ENCODE measurements at places on chromosomes 4 and X.

- no peak for DNase-seq
These were observed 44.5 kb downstream of the MGST2 start for GRCh38 chr4:139710073-139710472.

DNA sequence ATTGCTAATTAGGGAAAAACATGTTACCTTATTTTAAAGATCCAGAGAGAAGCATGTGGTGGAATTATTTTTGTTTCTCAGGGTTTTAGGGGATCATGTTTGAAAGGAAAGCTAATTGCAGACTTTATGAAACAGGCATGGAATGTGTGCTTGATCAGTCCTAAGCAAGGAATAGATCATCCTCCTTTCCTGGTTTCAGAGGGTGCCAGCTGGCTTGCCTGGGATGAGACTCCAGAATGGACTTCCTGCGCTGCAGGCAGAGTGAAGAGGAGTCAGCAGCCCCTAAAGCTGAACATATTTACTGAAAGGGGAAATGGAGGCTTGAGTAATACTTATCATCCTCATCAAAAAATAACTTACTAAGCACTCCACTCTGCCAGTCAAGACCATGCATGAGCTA lies 13.3 kb downstream of the FGF5 start:
- no peak for DNase-seq

DNA sequence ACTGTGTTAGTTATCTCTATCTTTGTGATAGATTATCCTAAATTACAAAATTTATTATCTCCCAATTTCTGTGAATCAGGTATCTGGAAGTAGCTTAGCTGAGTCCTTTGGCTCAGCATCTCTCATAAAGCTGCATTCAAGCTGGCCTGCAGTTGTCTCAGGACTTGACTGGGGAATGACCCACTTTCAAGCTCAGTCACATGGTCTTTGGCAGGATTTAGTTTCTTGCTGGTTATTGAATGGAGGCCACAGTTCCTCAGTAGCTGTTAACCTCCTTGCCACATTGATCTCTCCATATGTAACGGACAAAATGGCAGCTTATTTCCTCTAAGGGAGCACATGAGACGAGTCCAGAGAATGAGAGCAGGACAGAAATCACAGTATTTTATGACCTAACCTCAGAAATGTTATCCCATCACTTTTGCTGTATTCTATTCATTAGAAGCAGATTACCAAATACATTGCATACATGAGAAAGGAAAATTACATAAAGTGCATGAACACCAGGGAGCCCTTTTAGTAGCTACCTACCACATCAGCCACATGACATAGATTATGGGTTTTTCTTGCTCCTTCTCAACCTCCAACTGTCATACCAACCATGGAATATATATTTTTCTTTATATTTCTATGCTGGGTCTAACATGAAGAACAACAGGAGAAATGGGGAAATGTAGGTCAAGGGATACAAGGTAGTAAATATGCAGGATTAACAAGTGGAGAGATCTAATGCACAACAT lies 730.1 kb downstream of the CCSER1 start:
- DNase-seq, result no peak

DNA sequence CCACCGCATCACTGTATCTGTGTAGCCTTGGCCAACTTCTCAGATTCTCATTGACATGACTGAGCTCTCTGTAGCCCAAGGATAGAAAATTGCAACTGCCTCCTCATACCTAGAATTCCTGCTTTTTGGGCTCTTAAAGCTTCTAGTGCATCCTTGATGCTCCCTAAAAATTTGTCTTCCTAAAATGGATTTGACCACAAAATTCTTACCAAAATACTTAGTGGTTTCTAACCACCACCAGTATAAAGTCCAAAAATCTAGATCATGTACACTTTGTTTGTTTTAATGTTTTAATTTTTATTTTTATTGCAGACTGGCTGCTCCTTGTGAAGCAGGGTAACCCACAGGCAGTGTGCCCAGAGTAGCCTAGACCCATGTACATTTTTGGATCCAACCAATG lies 75.5 kb downstream of the TBC1D9 start:
- DNase-seq, result no peak

GRCh38 chr4:119721878-119722277 lies 93.3 kb upstream of the PDE5A start:
- no peak for DNase-seq

DNA sequence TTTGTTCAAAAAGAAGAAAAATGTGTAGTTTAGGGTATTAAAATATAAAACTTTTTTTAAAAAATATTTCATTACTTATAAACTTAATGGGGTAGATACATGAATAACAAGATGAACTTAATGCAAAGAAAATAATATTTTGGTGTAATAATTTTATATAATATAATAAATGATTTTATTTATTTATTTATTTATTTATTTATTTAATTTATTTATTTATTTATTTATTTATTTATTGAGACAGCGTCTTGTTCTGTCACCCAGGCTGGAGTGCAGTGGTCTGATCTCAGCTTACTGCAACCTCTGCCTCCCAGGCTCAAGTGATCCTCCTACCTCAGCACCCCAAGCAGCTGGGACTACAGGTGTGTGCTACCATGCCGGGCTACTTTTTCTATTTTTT lies 20.8 kb upstream of the TEX13C start:
- DNase-seq, result no peak

DNA sequence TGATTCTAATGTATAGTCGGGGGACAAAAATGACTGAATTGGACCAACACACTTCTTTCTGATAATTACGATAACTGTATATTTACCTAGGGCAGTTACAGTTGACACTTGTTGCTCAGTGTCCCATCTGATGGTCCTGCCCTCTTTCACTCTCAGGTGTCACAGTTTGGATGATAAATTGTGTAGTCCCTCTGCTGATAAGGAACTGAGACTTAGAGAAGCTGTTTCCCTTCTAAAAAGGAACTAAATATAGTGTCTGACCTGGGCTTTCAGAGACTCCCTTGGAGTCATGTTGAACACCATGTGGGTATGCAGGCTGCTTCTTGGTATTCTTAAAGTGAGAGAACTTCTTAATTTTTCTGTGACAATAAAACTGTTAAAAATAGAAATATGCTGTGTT lies 23.7 kb upstream of the PNPLA4 start:
- DNase-seq, result no peak

GRCh38 chr4:110172972-110173371 lies 25.4 kb downstream of the ELOVL6 start:
- no peak for DNase-seq

GRCh38 chr4:176439611-176440010 lies 119.8 kb downstream of the SPCS3 start:
- no peak for DNase-seq

GRCh38 chr4:2931512-2932301 lies 31.5 kb downstream of the NOP14 start:
- peak; percentile 25 for DNase-seq

DNA sequence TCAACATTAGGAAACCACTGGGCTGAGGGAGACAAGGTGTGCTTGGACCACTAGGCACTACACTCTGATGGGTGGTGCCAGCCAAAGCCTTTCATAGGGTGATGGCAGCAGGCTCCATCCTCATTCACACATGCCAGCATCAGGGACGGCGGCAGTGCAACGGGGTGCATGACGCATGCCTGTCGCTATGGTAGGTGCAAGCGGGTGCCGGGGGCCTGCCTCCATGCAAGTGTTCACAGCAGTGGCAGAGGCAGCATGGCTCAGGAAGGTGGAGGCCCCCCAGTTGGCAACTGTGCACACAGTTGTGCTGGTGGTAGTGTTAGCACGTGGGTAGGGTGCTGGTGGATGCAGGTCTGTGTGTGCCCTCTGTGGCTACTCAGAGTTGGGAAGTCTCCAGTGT lies 184.1 kb downstream of the RELL1 start:
- DNase-seq, result no peak

- no peak for DNase-seq
These were observed 19.8 kb upstream of the ATXN3L start for GRCh38 chrX:13339607-13340006.

GRCh38 chr4:88802138-88802537 lies 104.5 kb upstream of the NAP1L5 start:
- DNase-seq, result no peak

GRCh38 chr4:174716986-174717770 lies 111.9 kb downstream of the GLRA3 start:
- no peak for DNase-seq

GRCh38 chrX:153728095-153728494 lies 3.4 kb downstream of the ABCD1 start:
- DNase-seq, result no peak

- no peak for DNase-seq
These were observed 347.7 kb downstream of the GABRG1 start for GRCh38 chr4:45776146-45776545.

DNA sequence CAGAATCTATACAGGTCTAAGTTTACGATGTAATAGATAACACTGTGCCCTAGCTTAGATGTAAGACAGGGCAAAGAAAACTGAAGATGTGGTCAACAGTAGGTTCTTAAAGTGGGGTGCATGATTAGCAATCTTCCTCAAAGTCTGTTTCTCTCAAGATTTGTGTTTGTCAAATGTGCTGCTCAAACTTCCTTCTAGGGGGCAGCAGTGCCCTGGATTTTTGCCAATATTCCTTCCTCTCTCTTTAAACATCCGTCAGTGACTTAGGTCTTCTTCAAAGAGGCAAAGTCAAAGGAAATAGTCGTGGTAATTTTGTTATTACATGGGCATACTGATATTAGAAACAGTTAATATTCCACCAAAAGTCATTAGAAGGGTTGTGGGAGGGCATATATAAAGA lies 4.2 kb upstream of the PDHA2 start:
- no peak for DNase-seq

DNA sequence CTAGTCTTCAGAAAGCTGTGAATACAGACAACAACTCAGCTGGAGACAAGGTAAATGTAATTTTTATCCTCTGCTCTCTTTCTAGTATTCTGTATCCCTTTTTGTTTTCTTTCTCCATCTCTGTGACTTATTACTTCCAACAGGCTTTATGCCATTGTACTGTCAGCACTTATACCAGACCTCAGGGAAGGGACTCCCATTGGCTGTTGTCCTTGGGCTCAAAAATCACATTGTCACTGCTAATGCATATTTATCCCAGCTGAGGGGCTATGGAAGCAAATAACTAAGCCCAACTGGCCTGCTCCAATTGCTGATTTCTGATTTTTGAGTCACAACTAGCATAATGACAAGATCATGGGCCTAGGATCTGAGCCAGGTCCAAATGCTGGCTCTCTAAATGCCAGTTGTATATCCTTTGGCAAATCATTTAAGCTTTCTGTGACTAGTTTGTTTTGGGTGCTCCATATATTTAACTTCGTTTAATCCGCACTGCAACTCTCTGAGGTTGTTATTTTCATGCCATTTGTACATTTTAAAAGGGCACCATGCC lies 395.1 kb upstream of the GNPDA2 start:
- no peak for DNase-seq

- no peak for DNase-seq
These were observed at the start of gene ANXA10 for GRCh38 chr4:168092176-168092712. ANXA10 (plus strand) TSS chr4:168092537; CDS start chr4:168092701, 164 bp downstream.

- no peak for DNase-seq
These were observed 105.9 kb upstream of the LNX1 start for GRCh38 chr4:53697016-53697685.

DNA sequence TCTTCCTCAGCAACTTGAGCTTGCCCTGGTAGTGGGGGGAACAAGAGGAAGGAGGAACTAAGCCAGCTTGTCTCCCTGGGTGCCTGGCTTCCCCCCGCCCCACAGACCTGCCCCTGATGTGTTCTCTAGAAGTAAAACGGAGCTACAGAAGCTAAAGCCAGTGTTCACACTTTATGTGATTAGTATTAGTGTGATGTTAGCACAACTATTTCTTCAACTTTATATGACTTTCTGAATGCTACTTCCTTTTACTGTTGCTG lies 10.7 kb downstream of the RGS12 start:
- no peak for DNase-seq

- no peak for DNase-seq
These were observed 208.2 kb downstream of the TMA16 start for GRCh38 chr4:163702736-163703135.

DNA sequence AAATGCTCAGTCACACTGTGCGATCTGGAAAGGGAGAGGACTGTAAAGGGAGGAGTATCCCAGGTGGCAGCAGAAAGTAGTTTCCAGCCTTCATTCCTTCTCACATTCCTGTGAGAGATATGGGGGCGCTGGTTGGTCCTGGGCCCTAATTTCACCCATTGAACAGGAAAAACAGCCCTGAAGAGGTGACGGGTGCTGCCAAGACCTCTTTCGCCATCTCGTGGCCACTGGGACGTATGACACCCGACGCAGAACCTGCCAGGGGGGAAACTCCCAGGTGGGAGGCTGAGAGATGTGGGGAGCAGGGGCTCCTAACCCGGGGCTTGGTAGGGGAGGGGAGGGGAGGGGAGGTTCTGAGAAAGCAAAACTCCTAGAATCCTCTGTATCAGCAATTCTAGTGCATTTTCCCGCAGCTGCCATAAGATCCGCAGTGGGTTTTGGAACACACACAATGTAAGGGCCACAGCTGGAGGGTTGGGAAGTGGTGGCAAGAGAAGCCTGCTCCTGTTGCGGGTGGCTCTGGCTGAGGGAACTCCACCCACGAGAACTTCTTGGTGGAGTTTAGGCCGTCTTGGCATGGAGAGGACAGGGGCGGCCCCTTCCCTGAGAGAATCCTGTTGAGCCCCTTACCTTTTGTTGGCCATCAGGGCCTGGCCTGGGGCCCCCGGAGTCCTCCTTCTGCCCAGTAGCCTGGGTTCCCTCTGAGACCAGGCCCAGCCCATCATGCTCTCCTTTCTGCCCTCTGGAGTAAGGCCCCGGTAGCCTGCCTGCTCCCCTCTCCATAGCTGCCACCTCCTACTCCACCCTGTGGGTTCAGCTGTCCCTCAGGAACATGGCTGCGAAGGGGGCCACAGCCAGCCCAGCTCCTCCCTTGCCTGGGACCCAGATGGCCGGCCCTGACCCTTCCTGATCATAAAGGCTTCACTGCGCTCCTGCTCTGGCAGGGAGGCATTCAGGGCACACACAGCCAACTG lies 134.1 kb downstream of the OR13H1 start:
- peak; percentile 17 for DNase-seq

DNA sequence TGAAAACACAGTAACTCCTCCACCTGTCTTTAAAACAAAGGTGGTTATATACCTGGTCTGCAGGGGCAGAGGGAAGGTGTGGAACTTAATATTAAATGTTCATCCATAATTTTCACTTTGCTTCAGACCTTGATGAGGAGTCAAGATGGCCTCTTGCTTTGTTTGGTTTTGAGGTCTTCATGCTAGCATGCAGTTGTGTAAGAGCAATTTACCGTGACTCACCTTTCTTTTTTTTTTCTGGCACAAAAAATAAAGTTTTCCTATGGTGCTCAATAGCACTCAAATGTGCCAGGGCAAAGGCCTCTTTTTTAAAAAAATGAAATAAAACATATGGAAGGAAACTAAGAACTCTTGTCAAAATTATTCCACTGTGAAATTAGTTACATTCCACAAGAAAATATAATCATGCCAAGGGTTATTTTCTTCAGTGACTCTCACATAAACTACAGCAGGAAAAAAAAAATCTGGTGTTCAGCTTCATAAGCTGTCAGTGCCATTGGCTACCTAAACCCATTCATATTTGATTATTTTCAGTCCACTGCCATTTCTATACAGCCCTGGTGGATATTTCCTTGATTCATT lies 128.2 kb downstream of the SLC7A11 start:
- DNase-seq, result no peak

- DNase-seq, result no peak
These were observed 72.1 kb downstream of the BEND4 start for GRCh38 chr4:42080306-42080705.

All from uterus (tissue), 4 donors.